ENCODE measurements at places on chromosomes 16 and 17.

DNA sequence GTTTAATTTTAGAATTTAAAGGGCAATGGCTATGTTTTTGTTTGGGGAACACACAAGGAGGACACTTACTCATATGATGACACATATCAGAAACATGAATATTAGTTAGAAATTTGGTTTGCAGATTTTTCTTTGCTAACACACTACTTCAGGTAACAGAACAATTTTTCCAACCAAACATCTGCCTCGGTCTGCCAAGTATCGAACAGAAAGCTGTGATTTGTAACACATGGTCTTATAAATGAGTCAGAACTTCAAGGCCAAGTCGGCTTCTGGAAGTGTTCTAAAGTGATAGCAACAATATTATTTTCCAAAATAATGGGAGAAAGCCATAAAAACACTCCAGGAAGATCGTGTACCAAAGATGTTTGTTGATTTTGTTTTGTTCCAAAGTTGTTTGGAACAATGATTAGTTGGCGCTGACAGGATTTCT is 75.9 kb upstream of the PMFBP1 start:
- no peak for DNase-seq

- no peak for DNase-seq
These were observed 76.7 kb downstream of the HLF start for GRCh38 chr17:55341432-55341831.

DNA sequence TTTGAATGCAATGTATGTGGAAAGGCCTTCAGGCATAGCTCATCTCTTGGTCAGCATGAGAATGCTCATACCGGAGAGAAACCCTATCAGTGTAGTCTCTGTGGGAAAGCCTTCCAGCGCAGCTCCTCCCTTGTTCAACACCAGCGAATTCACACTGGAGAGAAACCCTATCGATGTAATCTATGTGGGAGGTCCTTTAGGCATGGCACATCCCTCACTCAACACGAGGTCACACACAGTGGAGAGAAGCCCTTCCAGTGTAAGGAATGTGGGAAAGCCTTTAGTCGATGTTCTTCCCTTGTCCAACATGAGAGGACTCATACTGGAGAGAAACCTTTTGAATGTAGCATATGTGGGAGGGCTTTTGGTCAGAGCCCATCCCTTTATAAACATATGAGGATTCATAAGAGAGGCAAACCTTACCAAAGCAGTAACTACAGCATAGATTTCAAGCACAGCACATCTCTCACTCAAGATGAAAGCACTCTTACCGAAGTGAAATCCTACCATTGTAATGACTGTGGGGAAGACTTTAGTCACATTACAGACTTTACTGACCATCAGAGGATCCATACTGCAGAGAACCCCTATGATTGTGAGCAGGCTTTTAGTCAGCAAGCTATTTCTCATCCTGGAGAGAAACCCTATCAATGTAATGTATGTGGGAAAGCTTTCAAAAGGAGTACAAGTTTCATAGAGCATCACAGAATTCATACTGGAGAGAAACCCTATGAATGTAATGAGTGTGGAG is 24.7 kb downstream of the ZFP90 start:
- DNase-seq, result no peak

DNA sequence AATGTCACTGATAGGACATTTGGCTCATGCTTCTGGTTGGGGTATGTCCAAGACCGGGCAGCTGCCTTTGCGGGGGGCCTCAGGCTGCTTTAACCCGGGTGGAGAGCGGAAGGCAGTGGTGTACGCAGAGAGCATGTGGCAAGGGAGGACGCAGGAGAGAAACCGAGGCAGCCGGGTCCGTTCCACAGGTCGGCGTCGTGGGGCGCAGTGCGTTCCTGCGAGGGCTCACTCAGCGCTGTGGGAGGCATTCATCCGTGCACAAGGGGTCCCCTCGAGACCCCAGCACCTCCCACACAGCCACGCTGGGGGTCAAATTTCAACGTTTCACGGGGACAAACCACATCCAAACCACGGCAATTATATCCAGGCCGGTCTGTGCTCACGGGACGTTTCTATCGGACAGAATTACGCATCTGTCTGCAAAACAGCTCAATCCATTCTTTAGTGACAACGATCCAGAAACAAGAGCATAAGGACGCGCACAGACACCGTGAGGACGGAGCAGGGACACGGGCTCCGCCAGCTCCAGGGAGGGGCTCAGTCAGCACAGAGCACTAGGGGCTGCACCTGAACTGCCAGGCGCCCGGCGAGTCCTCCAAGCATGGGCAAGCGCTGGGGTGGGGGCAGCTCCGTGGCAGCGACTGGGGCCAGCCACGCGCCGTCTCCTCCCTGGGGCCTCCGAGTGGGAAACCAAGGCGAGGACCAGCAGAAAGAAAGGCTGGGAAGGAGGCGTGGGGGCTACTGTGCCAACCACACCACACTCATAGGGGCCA is 108.4 kb upstream of the METRNL start:
- DNase-seq, result no peak

GRCh38 chr17:68290955-68291835 is at the start of the genes ARSG and SLC16A6:
TSS of gene ARSG (plus strand) at chr17:68291495. CDS start at chr17:68307494, 15,999 bp downstream.
TSS of gene SLC16A6 (minus strand) at chr17:68291127. CDS start at chr17:68278320, 12,807 bp downstream.
- DNase-seq, result peak; percentile 74

DNA sequence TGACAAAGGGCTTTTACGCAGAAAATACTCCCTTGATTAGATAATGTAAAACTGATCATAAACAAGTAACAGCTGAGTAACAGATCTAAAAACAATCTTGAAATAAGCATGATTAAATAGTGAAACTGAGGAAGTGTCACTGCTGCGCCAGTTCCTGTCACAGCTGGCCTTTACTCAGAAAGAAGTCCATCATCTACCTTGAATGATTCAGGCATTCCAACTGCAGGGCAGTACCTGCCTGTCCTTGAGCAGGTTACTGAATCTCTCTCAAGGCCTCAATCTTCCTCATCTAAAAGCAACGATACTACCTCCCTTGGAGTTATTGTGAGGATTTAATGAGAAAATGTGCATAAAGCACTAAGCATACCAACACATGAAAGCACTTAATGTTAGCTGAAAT is 12.7 kb downstream of the PHLPP2 start:
- DNase-seq, result no peak

GRCh38 chr16:75267631-75268264 is 16.3 kb upstream of the BCAR1 start:
- no peak for DNase-seq

DNA sequence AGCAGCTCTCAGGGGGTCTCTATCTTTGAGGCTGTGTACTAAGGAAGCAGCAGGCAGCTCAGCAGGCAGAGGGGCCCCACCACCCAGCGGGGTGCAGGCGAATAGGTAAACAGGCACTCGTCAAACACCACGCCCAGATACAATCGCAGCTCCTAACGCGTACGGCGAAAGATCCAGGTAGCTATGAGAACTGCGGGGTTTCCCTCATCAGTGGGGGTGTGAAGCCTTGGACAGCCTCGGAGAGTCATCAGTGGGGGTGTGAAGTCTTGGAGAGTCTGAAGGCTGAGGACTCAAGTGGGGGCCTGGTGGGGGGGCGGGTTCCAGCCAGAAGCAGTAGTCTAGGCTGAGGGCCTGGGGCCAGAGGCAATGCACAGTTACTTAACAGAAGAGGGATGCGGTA is 69.0 kb downstream of the RTN4RL1 start:
- DNase-seq, result no peak

GRCh38 chr16:24414534-24414933 is 124.8 kb upstream of the RBBP6 start:
- no peak for DNase-seq

- DNase-seq, result peak; percentile 84
These were observed 30.4 kb downstream of the SOCS3 start for GRCh38 chr17:78329263-78330059.

GRCh38 chr16:847151-847550 is 46.6 kb upstream of the GNG13 start:
- DNase-seq, result no peak

- DNase-seq, result no peak
These were observed 40.2 kb upstream of the ZCCHC14 start for GRCh38 chr16:87533061-87533460.

GRCh38 chr16:28182183-28182582 is 29.6 kb downstream of the XPO6 start:
- peak; percentile 64 for DNase-seq

- no peak for DNase-seq
These were observed 6.4 kb downstream of the NME3 start for GRCh38 chr16:1764971-1765370.

DNA sequence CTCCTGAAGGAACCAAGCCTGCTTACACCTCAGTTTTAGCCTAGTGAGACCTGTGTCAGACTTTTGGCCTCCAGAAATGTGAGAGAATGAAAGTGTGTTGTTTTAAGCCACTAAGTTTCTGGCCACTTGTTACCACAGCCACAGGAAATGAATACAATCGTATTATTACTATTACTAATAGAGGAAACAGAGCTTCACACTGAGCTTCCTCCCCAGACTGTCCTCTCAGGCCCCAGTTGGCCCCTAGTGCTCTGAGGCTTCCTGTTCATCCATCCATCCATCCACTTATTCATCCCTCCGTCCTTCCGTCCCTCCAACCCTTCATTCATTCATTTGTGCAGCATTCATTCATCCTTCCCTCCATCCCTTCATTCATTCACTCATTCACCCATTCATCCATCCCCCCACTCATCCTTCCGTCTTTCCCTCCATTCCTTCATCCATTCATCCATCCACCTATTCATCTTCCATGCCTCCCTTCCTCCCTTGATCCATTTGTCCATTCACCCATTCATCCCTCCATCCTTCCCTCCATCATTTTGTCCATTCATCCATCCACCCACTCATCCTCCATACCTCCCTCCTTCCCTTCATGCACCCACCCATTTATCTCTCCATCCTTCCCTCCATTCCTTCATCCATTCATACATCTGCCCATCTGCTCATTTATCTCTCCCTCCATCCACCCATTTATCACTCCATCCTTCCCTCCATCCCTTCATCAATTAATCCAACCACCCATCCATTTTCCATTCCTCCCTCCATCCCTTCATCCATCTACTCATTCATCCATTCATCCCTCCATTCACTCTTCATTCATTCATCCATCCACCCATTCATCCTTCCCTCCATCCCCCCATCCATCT is 95.0 kb downstream of the FOXL1 start:
- DNase-seq, result no peak

GRCh38 chr17:42348104-42348503 is 40.1 kb downstream of the STAT3 start:
- no peak for DNase-seq

- DNase-seq, result no peak
These were observed 57.6 kb downstream of the CDRT4 start for GRCh38 chr17:15409721-15410250.

DNA sequence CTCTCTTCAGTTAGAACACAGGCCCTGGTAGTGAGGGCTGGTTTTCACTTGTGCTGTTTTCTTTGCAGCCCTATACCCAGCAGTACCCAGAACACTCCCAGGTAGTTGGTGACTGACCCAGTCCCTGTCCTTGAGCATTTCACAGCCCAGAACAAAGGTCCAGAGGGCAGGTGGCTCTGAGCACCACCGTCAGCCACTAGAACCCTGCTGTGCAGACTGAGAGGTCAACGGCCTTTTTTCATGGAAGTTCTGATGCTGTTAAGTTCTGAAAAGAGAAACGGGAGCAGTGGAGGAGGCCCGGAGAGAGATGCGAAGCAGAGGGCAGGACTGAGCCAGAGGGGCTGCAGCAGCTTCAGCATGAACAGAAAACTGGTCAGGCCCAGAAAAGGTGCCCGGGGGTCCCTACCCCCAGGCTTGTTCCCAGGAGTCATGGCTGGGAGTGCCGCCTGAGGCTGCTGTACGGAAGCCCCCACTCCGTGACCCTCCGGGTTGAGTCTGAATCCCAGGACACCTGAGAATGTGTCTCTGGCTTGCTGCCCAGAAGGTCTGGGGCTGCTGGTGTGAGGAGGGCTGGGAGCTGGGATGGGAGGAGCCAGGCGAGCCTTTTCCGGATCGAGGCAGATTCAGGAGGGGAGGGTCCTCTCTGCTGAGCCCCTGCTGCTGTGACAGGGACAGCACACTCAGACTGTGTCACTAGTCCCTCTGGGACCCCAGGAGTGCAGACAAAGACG is 8.7 kb downstream of the ZNF276 start:
- DNase-seq, result no peak

GRCh38 chr17:15388356-15389041 is 47.1 kb upstream of the TEKT3 start:
- DNase-seq, result no peak

GRCh38 chr16:86092586-86093480 is 193.9 kb downstream of the IRF8 start:
- DNase-seq, result no peak

DNA sequence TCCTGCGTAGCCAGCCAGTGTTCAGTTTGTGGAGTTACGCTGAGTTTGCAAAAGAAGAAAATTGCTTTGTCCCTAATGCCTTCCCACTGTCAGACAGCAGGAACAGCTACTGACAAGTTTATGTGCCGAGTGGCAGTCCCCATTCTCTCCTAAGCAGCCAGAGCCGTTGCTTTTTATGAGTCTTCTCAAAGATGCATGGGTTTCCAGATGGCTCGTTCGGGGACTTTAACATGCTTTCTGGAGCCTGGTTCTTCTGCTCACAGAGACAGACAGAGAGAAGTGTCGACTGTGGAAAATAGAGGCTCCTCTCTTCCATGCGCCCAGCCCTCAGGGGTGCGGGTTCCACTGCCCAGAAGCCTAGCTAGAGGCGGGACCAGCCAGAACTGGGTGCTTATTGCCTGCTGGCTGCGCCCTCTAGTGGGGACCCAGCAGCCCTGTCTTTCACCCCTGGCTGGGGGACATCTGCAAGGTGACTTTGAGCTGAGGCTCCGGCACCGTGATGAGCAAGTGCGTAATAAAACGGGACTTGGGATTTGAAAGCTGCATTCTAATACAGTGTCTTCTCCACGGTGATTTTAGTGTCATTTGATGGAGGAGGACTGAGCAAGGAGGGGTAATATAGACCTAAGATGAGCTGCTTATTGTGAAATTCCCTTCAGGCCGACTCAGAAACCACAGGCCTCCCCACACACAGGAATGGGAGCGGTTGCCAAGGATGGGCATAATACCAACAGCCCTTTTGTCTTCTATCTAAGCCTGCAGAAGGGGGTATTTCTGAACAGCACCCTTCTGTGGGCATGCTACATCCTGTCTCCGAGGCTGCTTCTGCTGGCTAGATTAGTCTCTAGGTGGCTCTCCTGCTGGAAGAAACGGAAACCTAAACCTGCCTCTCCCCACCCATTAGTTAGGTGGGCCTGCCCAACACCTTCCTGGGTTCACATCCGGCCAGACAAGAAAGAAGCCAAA is 73.1 kb downstream of the CCDC182 start:
- DNase-seq, result peak; percentile 47

GRCh38 chr17:72498364-72499210 is 377.8 kb downstream of the SOX9 start:
- DNase-seq, result no peak

DNA sequence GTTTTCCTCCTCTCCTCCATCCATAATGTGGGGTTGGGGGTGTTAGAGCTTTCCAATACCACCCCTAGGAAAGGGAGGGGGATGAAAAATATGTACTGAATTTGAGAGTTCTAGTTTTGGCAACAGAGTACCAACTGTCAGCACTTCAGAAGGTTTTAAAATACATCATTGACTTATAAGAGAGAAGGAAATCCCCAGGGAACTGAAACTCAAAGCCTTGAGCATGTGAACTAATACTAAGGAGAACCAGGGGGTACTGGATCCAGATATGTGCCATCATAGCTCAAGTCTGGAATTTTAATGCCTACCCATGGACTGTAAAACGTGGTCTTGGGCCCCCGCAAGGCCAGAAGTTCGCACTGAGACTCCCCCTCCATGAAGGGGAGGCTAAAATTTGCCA is 15.8 kb downstream of the CACNG5 start:
- peak; percentile 2 for DNase-seq

- DNase-seq, result peak; percentile 9
These were observed 53.7 kb downstream of the SF3B3 start for GRCh38 chr16:70577256-70577698.
